ENCODE measurements at places on chromosomes 4 and X. TPM values are rescaled to one million over a fixed set of nuclear protein-coding genes. Genes with fewer than 3 reads are reported as not detected.

DNA sequence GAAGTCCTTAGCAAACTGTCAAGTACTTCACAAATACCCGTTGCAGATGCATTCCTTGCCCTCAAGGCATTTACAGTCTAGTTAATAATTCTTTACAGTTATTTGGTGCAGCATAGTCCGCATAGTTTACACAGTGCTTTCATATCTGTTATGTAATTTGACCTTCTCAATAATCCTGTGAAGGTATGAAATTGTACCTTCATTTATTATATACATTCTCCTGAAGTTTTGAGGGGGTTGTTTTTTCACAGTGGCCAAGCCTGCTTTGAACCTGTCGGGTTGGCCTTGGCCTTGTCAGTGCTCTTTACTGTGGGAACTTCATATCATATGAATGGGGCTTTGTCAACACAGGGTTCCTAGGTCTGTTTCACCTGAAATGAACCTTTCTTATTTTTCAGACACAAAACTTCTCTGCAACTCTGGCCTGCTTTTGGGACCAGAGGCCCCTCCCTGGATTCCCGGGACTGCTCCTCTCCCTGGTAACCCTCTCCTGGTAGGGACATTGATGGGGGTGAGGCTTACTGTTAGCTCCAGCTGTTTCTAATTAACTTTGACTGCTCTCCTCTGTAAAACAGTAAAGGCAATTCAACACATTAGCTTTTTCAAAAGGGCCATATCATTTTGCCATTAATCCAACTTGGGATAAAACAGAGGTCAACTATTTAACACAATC, 9.1 kb downstream of the IGFBP7 start:
- no peak overlapping the region for H3K27ac ChIP-seq
- DNase-seq = no peak
- H3K4me1 ChIP-seq = no peaks in the 10 kb centered on the region
- no peak overlapping the region for H3K4me3 ChIP-seq

DNA sequence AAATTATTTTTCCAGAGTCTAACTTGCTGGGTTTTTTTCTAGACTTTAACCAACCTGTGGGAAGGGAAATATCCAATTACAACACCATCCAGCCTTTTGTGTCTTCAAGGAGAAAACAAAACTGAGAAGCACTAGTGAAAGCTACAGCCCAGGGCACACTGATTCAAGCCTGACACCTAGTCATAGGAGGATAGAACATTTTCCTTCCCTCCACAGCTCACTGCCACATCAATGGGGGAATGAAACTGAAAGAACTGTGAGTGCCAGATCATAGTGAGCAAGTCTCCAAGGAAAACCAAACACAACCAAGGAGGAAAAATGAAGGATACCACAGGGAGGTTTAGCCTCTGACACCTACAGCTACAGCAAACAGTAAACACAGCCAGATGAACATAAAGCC, 43.3 kb upstream of the MAGEA8 start:
- no peaks in the 10 kb centered on the region for H3K4me1 ChIP-seq
- no peaks in the 10 kb centered on the region for H3K36me3 ChIP-seq
- no peak overlapping the region for H3K27ac ChIP-seq
- DNase-seq = no peak

DNA sequence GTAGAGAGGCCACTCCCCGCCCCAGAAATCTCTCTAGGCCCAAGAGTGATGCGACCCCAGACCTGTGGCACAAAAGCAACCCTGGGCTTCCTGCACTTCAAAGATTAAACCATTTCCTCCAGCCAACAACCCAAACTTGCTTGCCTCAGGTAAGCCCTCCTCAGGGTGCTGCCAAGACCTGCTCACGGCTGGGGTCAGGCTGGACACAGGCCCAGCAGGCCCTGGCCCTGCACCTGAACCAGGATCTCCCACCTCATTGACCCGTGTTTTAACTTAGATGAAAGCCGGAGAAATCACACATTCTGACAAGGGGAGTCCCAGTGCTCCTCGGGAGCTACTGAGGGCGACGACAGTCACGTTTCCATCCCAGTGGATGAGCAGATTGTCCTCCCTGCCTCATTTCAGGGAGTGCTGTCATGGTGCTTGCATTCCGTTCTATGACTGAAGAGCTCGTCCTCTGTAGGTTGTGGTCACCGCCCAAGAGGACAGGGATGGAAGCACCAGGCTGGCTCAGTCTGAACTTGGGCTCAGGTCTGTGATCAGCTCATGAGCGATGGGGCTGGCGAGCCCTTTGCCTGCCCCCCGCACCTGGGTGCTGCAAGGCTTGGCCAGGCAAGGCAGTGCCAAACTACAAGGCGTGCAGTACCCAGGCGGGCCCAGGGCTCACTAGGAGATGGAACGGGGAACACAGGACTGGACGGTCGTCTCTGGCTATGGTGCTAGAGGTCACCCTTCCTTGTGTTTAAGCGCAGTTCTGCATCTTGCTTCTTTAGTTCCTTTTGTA, 25.9 kb downstream of the WDR1 start:
- DNase-seq = no peak
- H3K27ac ChIP-seq = peak overlapping the region; percentile 38
- H3K4me3 ChIP-seq = no peak overlapping the region
- H3K4me1 ChIP-seq = peaks cover 31% of the 10 kb centered on the region

DNA sequence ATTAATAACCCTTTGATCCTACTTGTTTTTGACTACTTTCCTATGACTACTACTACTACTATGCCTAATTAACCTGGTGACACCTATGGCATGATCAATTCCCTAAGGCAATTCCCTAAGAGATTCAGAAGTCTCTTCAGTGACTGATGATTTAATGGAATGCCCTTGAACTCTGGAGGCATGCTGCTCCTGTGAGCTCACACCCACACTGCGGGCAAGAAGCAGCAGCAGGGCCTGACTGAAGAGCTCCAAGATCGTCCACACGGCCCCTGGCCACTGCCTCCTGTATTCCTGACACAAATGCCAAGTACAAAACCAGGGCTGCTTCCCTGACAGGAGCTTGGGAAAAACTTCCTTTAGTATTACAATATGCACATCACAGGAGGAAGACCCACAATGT, 74.2 kb upstream of the STS start:
- H3K27ac ChIP-seq = no peak overlapping the region
- DNase-seq = no peak
- no peak overlapping the region for H3K4me3 ChIP-seq

GJB1 gene
- polyA plus RNA-seq = not detected

DNA sequence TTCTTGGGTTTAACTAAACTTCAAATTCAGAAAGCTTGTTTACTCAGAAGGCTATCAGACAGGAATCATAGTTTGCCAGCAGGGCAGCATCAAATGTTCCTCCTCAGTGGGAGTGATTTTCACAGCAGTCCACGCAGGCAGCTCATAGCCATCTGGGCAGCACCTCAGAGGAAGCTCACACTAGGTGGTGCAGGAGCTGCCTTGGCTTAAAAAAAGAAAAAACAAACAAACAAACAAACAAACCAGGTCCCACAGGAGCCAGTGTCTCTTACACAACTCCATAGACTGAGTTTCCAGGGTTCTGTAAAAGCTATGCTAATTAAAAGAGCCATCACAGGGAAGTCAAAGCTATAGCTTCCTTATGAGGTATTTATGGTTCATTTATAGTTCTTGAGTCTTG, 10.5 kb upstream of the KLHL5 start:
- H3K27me3 ChIP-seq = no peaks in the 10 kb centered on the region
- no peak overlapping the region for H3K27ac ChIP-seq
- H3K36me3 ChIP-seq = no peaks in the 10 kb centered on the region
- H3K4me1 ChIP-seq = peaks cover 7% of the 10 kb centered on the region
- no peak for DNase-seq
- H3K4me3 ChIP-seq = no peak overlapping the region

DNA sequence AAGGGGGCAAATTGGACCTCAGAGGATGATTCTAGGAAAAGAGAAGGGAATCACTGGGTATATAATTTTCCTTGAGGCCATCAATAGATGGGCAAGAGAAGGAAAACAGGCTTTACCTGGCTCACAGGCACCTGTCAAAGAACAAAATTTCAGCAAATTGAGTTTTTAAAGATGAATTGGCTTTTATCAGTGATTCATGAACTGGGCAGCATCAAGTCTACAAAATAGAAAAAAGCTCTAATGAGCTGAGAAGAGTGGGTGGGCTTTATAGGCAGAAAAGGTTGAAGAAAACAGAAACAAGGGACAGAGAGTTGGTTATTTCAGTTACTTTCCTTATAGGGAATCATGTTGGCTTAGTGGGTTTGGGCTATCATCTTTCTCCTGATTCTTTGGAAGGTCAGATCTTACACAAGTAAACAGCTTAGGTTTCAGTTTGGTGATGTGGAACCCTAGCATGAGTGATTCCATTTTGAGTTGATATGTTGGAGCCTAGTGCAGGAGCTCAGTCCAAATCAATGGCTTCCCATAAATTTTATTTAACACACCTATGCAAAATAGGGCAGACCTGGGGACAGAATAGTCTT, 120.7 kb upstream of the MED14 start:
- H3K27me3 ChIP-seq = peaks cover 6% of the 10 kb centered on the region
- H3K27ac ChIP-seq = no peak overlapping the region
- no peak overlapping the region for H3K4me3 ChIP-seq
- no peaks in the 10 kb centered on the region for H3K36me3 ChIP-seq
- H3K4me1 ChIP-seq = no peaks in the 10 kb centered on the region
- no peak for DNase-seq

DNA sequence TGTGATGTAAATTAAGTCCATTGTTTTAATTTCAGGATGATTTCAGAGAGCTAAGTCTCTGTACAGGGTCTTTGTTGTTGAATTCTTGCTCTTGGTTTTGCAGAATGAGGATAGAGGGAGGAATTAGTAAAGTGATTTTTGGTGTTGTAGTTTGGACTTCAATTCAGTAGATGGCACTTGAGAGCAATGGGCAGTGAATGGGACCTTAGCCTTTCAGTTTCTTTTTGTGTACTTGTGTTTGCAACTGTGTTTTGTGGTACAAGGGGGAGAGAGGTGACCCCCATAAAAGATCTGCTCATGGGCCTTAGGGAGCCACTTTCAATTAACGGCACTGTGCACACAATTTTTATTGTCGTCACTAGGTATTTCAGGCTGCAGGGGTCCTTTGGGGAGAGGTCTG, 340.0 kb downstream of the DCAF12L2 start:
- H3K4me1 ChIP-seq = no peaks in the 10 kb centered on the region
- no peak overlapping the region for H3K4me3 ChIP-seq
- no peak for DNase-seq
- no peaks in the 10 kb centered on the region for H3K27me3 ChIP-seq

- H3K4me3 ChIP-seq = no peak overlapping the region
- DNase-seq = no peak
- H3K27me3 ChIP-seq = no peaks in the 10 kb centered on the region
- H3K36me3 ChIP-seq = no peaks in the 10 kb centered on the region
Measured at GRCh38 chr4:138236037-138236436, 6.1 kb downstream of the SLC7A11 start.

CXorf49 gene
- not detected for polyA plus RNA-seq

DNA sequence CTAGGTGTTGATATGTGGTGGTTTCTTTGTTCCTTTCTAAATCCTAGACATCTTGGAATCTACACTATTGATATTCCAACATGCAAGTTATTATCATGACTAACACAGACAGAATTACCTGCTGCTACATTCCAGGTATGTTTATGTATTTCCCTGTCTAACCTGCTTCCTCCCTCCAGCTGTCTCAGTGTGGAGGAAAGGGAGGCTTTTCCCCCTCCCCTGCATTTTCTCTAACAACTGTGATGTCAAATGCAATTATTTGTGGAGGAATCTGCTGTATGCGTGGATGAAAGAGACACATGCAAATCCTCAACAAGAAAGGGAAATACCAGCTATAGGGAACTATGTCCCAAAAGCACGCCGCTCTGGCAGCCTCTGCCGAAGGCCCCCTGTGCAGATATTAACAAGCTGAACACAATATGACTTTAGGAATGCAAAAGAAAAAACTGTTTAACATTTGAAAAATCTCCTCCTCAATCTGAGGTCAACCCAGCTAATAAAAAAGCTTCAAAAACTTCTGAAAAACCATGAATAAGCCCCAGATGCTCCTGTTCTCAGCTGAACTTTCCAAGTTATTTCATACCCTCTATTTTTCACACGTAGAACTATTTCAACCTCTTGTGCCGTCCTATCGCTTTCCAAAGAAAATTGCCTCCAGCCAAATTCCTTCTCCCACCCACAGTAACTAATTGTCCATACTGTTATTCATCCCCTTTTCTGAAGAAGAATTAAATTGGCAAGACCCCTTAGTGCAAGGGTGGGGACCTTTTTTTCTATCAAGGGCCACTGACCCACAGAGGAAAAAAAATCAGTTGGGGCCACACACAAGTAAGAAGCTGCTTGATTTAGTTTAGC, 225.1 kb upstream of the GPC4 start:
- DNase-seq = no peak
- H3K27ac ChIP-seq = no peak overlapping the region
- no peak overlapping the region for H3K4me3 ChIP-seq

FGFR3 gene
- polyA plus RNA-seq = not detected

GRCh38 chr4:177225605-177226004, 84.1 kb upstream of the NEIL3 start:
- no peaks in the 10 kb centered on the region for H3K4me1 ChIP-seq
- no peaks in the 10 kb centered on the region for H3K36me3 ChIP-seq
- H3K27ac ChIP-seq = no peak overlapping the region
- H3K4me3 ChIP-seq = no peak overlapping the region
- no peak for DNase-seq

- peaks cover 9% of the 10 kb centered on the region for H3K4me1 ChIP-seq
- no peaks in the 10 kb centered on the region for H3K27me3 ChIP-seq
- no peak for DNase-seq
- no peak overlapping the region for H3K4me3 ChIP-seq
Measured at GRCh38 chr4:7823416-7823824, 116.2 kb downstream of the AFAP1 start.

GRCh38 chr4:178316211-178316610, 874.0 kb upstream of the AGA start:
- no peak overlapping the region for H3K4me3 ChIP-seq
- H3K36me3 ChIP-seq = no peaks in the 10 kb centered on the region
- no peak overlapping the region for H3K27ac ChIP-seq
- DNase-seq = no peak

- H3K4me1 ChIP-seq = no peaks in the 10 kb centered on the region
- DNase-seq = no peak
- no peaks in the 10 kb centered on the region for H3K36me3 ChIP-seq
- H3K27ac ChIP-seq = no peak overlapping the region
Measured at GRCh38 chrX:65045001-65045400, 68.8 kb upstream of the ZC4H2 start.

SASH3 gene
- polyA plus RNA-seq = 272 TPM

LEF1 gene
- polyA plus RNA-seq = 1.3 TPM

UGT2A1 gene
- polyA plus RNA-seq = not detected

GRCh38 chr4:103719830-103720207, at the start of gene TACR3:
Gene TACR3 (minus strand): TSS chr4:103719985. CDS start chr4:103719675, 310 bp downstream.
- H3K27ac ChIP-seq = no peak within 1 kb of the TSS
- no peaks in the 10 kb centered on the region for H3K4me1 ChIP-seq
- H3K36me3 ChIP-seq = no peaks in the 10 kb centered on the region
- DNase-seq = no peak
- H3K27me3 ChIP-seq = peaks cover 7% of the 10 kb centered on the region
